ENCODE measurements at places on chromosomes 5 and 9.

DNA sequence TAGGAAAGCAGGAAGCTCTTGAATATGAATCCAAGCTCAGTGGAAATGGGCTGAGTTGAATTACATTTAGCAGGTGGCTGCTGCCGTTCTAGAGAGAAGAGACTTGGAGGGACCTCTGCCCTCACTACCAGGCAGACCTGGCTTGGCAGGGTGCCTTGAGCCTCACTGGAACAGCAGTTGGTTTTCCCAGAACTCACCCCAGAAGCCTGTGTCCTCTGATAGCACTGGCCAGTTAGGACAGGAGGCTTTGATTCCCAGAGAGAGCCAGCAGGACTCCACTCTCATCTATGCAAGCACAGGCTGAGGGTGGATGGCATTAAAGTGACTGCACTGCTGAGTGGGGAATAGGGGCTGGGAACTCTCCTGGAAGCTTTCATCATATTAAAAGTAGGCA lies 54.8 kb downstream of the PWWP2A start:
- DNase-seq, result no peak

GRCh38 chr5:176133877-176134276 lies 104.3 kb upstream of the SIMC1 start:
- no peak for DNase-seq

DNA sequence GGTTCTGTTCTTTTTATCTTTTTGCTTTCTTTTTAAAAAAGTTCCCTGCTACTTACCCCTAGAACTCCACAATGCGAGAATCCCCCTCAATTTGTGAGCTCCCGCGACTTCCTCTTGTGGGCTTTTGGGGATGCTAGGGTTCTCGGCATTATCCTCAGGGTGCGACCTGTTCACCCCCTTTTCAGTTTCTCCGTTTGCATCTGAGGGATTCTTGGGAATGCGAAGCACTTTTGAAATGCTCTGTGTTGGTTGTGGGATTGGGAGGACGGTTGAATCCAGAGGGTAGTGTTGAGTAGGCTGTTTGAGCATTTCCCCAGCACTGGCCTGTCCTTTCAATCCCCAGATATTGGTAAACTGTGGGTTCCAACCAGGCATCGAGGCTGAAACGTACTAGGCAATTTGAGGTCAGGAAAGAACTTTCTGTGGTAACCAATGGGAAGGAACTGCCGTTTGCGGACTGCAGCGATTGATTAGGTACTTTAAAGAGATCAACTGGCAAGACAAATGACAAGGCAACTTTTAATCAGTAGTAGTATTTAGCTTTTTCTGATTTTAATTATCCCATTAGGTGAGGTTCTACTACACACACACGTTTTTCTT lies 415 bp downstream of the XRCC4 start:
- DNase-seq, result peak; percentile 46

DNA sequence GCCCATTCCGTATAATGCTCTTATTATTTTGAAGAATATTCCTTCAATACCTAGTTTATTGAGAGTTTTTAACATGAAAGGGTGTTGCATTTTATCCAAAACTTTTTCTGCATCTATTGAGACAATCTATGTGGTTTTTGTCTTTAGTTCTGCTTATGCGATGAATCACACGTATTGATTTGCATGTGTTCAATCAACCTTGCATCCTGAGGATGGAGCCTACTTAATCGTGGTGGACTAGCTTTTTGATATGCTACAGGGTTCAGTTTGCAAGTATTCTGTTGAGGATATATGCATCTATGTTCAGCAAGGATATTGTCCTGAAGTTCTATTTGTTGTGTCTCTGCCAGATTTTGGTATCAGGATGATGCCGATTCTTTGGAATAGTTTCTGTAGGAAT lies 1070.3 kb upstream of the CDH18 start:
- DNase-seq, result no peak

GRCh38 chr5:41815261-41815660 lies 55.0 kb downstream of the OXCT1 start:
- no peak for DNase-seq

DNA sequence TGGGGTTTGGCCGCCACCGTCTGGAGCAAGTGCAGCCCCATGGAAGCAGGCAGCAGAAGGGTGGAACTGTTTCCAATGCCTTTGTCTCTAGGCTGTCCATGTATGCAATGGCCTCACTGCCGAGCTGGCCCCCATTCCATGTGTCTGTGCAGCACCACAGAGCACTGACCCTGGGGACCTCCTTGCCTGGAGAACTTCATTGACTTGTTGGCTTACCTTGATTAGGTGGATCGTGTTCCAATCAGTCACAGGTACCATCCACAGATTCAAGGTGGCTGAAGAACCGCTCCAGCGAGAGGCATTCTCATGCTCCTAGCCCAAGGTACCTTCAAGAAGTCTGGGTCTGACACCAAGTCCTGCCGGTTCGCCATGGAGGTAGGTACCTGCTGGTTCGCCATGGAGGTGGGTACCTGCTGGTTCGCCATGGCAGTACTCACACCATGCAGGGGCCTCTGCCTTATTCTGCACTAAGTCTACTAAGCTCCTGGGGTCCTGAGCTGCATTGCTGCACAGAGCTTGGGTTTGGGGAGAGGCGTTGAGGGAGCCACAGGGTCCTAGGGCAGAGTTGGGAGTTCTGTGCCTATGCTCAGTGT lies 358.3 kb upstream of the IRX1 start:
- no peak for DNase-seq

- no peak for DNase-seq
Observed at GRCh38 chr5:180112181-180112861, 40.8 kb upstream of the RNF130 start.

- DNase-seq, result no peak
Observed at GRCh38 chr5:127963931-127964330, 119.6 kb upstream of the SLC12A2 start.

GRCh38 chr5:22611327-22611726 lies 241.8 kb downstream of the CDH12 start:
- no peak for DNase-seq

DNA sequence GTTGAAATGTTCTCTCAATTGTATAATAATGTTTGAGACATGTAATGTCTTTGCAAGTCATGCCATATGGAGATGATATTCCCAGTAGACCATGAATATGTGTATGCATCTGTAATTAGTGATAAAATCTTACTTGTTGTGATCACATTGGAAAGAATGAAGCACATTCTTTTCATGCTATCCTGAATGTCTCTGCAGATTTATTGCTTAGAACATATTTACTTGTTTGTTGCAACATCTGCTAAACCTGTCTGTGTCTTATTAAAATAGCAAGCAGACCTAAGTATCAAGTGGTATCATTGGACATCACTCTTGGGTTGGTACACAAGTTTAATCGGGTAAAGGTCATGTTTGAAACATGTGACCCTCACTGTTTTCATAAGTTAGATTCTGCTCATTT lies 265.5 kb upstream of the CD180 start:
- DNase-seq, result no peak

GRCh38 chr9:20200991-20201431 lies 412.2 kb upstream of the SLC24A2 start:
- no peak for DNase-seq

- DNase-seq, result no peak
Observed at GRCh38 chr5:138276402-138277054, 2.1 kb upstream of the GFRA3 start.

DNA sequence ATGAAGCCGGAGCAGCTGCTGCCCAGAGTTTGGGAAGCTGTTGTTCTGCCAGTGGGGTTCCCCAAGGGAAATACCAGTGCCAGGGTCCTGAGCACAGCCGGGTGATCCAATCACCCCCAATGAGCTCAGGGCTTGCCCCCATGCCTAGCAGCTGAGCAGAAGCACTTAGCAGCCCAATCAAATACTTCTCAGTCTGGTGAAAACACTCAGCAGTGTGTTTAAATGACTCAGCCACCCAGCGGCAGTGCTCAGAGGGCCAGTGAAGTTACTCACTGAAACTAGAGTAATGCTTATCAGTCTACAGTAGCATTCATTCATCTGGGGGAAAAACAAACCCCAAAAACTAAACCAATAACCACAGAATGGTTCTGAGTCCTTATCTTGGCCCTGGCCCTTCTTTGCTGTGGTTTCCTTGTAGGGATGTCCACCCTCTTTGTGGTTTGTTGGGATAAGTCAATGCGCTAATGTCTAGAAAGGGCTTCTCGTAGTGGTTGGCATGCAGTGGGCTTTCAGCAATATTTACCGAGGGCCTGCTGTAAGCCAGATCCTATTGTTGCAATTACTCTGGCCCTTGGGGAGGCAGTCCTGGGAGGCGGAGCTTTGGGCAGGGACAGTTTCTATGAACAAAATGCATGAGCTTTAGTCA lies 43.1 kb downstream of the LHX2 start:
- peak; percentile 93 for DNase-seq

- DNase-seq, result peak; percentile 24
Observed at GRCh38 chr5:150219142-150219541, 29.3 kb downstream of the SLC6A7 start.

- DNase-seq, result no peak
Observed at GRCh38 chr5:134128648-134128995, 14.1 kb downstream of the TCF7 start.

DNA sequence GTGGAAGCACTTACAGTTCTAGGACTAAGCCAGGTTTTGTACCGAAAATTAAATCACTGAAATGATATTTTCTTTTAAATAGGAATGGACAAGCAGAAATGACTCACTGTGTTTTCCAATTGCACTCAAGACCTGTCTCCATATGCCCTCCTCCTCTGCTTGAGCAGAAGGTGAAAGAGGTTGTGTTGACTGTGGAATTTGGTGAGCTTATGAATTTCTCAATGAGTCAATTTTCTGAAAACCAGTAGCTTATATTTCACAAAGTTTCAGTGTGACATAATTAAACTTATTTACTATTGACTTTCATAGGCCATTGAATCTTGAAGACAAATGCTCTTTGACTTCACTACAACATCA lies 249.9 kb downstream of the NPR3 start:
- DNase-seq, result peak; percentile 45

- DNase-seq, result no peak
Observed at GRCh38 chr5:135223891-135224625, 175.0 kb downstream of the MACROH2A1 start.

DNA sequence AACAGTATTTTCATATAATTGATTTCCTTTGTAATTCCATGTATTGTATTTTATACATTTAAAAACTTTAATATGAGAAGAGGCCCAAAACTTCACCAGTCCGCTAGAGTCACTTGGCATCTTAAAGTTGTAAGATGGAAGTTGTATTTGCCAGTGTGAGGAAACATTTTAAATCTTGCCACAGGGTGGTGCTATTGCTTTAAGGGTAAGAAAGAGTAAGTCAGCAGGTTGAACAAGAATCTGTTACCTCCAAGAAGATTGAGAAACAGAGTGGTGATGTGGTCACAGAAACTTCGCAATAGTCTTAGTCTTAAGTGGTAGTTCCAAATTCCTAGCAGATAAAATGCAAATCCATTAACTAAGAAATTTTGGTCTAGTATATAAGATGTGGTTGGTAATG lies 39.8 kb upstream of the RANBP6 start:
- peak; percentile 97 for DNase-seq

- DNase-seq, result no peak
Observed at GRCh38 chr5:1867114-1867814, 15.5 kb downstream of the IRX4 start.

GRCh38 chr5:172488221-172488620 lies 33.9 kb upstream of the SH3PXD2B start:
- no peak for DNase-seq

- no peak for DNase-seq
Observed at GRCh38 chr9:133732639-133733408, 5.3 kb downstream of the SARDH start.

GRCh38 chr5:126640866-126641265 lies 40.1 kb downstream of the PHAX start:
- no peak for DNase-seq

GRCh38 chr5:35370871-35371270 lies 140.6 kb upstream of the PRLR start:
- no peak for DNase-seq

DNA sequence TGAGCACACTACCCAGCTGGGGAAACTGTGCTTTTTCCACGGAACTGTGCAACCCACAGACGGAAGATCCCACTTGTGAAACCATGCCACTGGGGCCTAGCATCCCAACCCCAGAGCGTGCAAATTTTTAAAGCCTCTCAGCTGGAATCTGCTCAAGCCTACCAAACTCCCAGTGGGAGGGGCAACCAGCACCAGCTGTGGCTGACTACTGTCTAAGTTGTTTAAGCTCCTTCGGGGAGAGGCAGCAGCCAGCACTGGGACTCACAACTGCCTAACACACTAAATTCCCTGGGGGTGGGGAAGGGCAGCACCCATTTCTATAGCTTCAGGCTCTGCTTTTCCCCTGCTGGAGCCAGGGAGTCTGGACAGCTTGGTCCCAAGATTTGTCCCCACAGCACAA lies 287.6 kb upstream of the MSX2 start:
- no peak for DNase-seq

DNA sequence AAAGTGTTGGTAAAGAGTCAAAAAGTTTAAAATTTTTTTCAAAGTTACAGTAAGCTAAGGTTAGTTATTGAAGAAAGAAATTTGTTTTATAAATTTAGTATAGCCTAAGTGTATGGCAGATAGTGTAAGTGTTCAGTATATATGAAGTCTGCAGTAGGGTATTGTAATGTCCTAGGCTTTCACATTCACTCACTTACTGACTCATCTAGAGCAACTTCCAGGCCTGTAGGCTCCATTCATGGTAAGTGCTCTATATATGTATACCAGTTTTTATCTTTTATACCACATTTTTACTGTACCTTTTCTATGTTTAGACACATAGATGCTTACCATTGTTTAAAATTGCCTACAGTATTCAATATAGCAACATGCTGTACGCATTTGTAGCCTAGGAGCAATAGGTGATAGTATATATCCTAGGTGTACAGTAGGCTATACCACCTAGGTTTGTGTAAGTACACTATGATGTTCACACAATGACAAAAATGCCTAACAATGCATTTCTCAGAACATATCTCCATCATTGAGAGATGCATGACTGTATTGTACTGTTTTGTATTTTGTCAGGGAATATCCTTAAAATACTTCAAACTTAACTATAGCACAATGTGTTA lies 38.5 kb downstream of the CYSTM1 start:
- DNase-seq, result peak; percentile 6

DNA sequence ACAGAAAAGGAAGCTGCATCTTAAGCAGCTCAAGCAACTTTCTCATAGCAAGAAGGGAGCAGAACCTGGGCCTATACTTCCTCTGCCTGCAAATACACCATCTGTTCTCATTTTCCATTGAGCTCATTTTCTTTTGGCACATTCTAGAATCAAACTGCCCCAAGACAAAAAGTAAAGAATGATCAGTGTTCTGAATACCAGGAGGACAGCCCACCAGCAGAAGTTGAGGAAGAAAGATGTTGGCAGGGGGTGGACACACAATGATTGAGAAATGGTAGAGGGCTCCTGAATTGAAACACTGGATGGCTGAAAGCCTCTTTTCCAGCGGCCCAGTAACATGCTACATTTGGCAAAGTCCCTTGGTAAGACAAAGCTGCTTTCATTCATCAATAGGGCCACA lies 171.8 kb downstream of the MED10 start:
- DNase-seq, result no peak

DNA sequence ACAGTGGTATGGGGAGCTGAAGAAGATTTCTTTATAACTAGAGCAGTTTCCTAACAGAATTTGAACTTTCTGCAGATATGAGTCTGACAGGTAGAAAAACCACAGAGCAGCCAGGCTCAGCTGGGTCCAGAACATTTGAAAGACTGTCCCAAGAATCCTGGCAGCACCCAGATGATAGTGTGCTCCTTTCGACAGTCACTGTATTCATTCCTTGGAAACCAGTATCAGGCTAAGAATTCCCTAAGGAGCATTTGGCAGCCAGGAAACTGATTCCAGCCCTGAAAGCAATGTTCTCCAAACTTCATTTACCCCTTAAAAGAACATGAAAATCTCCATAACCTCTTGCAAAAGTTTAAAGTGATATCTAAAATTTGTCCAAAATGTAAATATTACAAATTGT lies 123.0 kb upstream of the MTAP start:
- DNase-seq, result no peak
